ENCODE measurements at places on chromosomes 12 and 14. TPM values are rescaled to one million over a fixed set of nuclear protein-coding genes. Genes with fewer than 3 reads are reported as not detected.

Gene SMCO2
- not detected for total RNA-seq

Gene PDE3A
- total RNA-seq = 3.0 TPM

Gene ZDHHC22
- total RNA-seq = not detected

Gene LRTM2
- not detected for total RNA-seq

DNA sequence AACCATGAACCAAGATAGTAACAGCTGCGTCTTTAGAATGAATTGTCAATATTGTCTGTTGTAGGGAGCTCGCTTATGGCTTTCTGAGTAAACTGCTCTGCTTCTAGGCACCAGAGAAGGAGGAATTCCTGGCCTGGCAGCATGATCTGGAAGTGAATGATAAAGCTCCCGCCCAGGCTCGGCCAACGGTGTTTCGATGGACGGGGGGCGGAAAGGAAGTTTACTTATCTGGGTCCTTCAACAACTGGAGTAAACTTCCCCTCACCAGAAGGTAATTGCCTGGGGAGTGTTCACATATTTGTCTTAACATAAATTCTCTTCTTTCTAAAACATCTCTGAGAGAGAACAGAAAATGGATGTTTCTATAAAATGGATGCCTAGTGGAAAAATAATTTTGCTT is 4.3 kb downstream of the PRKAB1 start:
- DNase-seq = no peak

GRCh38 chr14:42323426-42323825 is 716.8 kb downstream of the LRFN5 start:
- no peak for DNase-seq

- DNase-seq = no peak
Measured at GRCh38 chr14:102793531-102794328, 16.5 kb downstream of the TRAF3 start.

GRCh38 chr12:48866052-48866711 is 512 bp upstream of the RND1 start:
- no peak for DNase-seq

DNA sequence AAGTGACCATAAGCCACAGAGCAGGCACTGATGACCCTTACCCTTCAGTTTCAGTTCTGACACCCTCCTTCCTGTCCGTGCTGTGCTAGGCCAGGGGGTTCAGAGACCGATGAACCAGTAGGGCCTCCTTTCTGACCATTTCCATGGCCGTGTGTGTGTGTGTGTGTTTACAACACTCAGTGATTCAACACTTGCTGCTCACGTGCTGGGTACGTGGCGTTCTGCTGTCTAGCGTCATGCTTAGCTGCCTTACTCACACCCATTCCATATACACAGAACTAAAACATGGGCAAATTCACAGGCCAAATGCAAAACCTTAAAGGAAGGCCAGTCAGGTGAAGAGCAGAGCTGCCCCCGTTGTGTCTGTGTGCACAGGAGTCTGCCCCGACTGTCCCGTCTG is 67.5 kb downstream of the DNAH10 start:
- no peak for DNase-seq

GRCh38 chr14:69917287-69917686 is 38.1 kb downstream of the SMOC1 start:
- no peak for DNase-seq

Data from lower leg skin (tissue), 4 donors.